MV-4-11 (cell line): ENCODE measurements at places on chromosomes 2 and 18.

- DNase-seq: no peak
Observed at GRCh38 chr2:105498281-105498846, 99.5 kb upstream of the FHL2 start.

- no peak for DNase-seq
Observed at GRCh38 chr18:41765460-41765859, 189.6 kb upstream of the PIK3C3 start.

DNA sequence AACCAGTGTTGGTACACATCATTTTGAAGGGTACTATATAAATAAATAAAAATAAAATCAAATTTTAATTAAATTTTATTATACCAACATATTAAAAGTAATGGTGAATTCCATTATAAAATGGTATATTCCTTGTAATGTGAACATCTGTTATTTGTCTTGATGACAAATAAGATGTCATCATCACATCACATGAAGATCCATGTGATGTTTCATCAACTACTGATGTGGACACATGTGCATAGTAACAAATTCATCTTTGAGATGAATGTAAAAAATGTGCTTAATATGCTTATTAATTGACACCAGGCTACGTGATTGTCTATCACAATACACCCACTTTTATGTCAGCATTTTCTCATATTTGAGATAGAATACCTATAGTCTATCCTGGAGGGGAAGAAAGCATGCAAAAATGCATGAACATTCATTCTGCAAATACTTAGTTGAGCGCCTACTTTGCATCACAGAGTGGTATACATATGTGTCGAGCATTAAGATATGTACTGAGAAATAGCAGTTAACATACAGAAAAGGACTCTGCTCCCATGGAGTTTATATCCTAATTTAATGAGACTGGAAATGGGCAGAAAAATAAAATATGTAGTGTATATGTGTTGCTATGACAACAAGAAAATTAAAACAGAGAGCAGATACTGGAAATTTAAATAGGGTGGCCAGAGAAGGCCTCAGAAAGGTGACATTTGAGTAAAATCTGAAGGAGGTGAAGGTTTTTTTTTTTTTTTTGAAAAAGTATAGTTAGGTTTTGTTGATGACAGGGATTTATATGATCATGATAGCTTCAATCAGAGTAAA is 281.1 kb downstream of the ARHGAP15 start:
- no peak for DNase-seq

GRCh38 chr18:63936156-63936931 is 12.8 kb upstream of the HMSD start:
- peak; percentile 81 for DNase-seq

- no peak for DNase-seq
Observed at GRCh38 chr2:188314314-188315054, 22.8 kb downstream of the GULP1 start.

DNA sequence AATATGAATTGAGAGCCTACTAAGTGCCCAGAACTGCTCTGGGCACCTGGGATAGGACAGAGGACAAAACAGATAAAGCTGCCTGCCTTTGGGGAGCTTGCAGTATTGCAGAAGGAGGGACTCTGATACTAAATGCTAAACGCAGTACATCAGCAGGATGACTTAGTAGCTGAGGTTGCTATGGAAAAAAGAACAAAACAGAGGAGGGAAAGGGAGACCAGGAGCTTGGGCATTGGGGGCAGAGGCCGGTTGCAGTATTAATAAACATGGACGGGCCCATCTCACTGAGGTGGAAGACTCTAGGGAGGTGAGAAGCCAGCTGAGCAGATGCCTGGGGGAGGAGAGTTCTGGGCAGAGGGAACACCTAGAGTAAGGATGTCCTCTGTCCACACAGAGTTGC is 66.1 kb upstream of the SP3 start:
- no peak for DNase-seq

DNA sequence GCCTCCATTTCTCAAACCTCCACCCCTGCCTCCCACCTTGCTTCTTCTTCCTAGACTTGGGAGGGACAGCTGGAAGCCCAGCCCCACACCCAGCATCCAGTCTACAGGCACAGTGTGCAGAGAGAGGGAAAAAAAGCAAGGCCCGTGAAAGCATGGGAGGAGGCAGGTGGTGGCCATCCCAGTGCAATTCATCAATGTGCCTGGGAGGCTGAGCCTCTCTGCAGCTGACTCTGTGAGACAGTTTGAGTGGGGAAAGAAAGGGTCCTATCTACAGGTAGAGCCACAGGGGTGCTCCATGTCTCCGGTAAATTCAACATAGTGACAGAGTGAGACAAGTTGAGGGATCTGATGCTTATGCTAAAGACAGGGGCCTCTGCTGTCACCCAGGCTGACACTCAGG is 340.6 kb downstream of the DYSF start:
- DNase-seq: no peak

GRCh38 chr2:134183679-134184078 is 70.2 kb upstream of the MGAT5 start:
- no peak for DNase-seq

GRCh38 chr2:64019975-64020528 is 824 bp upstream of the VPS54 start:
- DNase-seq: peak; percentile 18

- no peak for DNase-seq
Observed at GRCh38 chr2:177143444-177143843, 69.2 kb upstream of the HNRNPA3 start.

GRCh38 chr2:75375646-75376582 is 176.6 kb upstream of the TACR1 start:
- no peak for DNase-seq
